ENCODE measurements at places on chromosomes 6 and 20. TPM values are rescaled to one million over a fixed set of nuclear protein-coding genes. Genes with fewer than 3 reads are reported as not detected.
A peak's percentile ranks its signal among the peaks of the same experiment; 100 is the strongest.

DNA sequence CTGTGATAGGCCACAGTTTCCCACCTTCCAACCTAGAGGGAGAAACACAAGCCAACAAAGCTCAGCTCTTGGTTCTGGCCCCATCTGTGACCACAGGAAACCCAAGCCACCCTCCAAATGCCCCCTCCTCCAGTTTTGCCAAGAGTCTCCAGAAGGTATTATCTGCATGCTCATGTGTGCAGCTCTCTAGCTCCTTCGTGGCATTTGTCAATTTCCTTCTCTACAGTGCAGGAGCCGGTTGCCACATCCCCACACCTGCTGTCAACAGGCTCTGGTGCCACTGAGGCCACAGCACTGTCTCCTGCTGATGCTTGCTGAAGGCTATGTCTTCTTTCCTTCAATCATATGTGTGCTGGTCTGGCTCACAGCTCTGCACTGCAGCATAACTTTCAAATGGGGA, 177.2 kb downstream of the CLIC5 start:
- DNase-seq, result no peak

GSTA3 gene
- total RNA-seq, result not detected

HAO1 gene
- total RNA-seq, result not detected

DNA sequence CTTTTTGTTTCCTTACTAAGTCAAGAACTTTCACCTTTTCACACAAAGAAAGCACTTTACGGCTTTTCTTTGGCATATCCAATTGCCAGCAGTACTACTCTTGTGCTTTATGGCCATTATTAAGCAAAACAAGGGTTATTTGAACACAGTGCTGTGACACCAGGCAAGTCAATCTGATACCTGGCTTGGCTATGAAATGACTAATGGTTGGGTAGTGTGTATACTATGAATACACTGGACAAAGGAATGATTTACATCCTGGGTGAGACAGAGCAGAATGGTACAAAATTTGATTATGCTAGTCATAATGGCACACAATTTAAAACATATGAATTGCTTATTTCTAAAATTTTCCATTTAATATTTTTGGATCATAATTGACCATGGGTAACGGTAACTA, 22.1 kb upstream of the ADGRF1 start:
- no peak for DNase-seq

DNA sequence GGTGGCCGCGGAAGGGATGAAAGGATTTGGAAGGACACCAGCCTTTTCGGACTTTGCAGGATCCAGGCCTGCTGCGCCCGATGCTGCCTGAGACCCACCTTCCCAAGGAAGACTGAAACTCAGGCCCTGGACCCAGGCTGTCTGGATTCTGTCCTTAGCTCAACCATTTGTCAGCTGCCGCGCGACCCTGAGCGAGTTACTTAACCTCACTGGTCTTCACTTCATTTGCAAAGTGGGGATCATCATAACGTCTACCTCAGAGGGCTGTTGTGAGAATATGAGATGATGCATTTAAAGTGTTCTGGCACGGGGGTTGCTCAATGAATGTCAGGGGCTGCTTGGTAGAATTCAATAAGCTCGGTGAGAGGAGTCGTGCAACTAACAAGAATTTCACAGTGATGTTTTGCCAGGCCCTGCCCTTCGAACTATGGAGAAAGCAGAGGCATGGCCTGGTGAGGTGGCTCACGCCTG, 104.2 kb upstream of the PRDM1 start:
- DNase-seq, result no peak

- DNase-seq, result no peak
These were observed 121.0 kb downstream of the MRPL14 start for GRCh38 chr6:44006123-44006871.

DNA sequence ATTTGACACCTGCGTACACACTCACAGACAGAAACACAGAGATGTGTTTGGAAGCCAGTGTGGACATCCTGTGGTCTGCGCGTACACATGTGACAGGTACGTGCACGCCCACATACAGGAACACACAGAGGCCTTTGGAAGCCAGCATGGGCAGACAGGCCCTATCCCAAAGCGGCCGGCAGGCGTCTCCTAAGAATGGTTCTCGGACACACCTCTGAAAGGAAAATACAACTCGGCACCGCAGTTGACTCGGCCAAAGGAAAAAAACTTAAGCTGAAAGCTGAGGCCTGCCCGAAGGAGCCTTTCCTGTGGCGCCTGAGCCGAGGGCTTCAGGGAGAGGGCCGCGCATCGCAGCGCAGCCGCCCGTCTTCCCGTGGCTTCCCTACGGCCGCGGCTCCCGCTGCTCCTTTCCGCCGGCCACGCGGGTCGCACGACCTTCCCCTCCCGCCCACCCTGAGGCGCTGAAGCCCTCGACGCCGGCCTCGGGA, 1.4 kb upstream of the CEP43 start:
- peak; percentile 50 for DNase-seq

All from activated naive CD4-positive, alpha-beta T cell treated with anti-CD3 and anti-CD28 coated beads, Interleukin-2, amount 50 U/mL, for 72 hours (primary cell).